ENCODE measurements at places on chromosomes 2 and 18.

GRCh38 chr2:24016376-24016761, 6.5 kb downstream of the MFSD2B start:
- no peak for DNase-seq

DNA sequence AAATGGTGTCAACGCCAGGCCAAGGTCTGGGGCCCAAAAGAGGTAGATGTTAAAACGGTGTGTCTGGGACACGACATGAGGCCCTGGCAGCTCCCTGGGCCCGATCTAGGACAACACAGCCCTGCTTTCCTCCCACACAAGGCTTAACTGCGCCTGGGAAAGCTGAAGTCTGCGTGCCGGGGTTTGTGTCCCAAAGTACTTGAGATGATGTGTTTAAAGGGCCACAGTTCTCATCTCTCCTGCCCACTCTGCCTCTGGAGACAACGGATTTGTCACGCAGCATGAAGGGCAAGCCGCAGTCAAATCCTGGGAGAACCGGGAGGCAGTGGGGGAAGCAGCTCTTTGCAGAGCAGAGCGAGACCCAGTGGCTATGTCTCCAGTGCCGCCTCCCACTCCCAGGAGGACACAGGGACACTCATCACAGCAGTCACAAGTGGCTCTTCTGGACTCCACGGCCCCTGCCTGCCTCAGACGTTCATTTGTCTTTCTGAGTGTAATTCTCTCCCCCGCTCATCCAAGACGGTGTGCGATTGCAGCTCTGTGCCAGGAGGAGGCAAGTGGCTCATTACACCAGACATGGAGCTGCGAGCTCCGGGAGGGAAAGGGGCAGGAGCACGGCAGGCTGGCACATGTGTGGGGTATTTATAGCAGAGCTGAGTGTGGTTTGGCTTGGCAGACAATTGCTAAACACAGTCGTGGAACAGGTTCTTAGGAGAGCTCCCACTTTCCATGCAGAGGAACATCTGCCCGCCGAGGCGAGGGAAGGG, 57.7 kb upstream of the SEMA4C start:
- peak; percentile 78 for DNase-seq

GRCh38 chr18:31587529-31587928, 4.1 kb upstream of the TTR start:
- DNase-seq: no peak

DNA sequence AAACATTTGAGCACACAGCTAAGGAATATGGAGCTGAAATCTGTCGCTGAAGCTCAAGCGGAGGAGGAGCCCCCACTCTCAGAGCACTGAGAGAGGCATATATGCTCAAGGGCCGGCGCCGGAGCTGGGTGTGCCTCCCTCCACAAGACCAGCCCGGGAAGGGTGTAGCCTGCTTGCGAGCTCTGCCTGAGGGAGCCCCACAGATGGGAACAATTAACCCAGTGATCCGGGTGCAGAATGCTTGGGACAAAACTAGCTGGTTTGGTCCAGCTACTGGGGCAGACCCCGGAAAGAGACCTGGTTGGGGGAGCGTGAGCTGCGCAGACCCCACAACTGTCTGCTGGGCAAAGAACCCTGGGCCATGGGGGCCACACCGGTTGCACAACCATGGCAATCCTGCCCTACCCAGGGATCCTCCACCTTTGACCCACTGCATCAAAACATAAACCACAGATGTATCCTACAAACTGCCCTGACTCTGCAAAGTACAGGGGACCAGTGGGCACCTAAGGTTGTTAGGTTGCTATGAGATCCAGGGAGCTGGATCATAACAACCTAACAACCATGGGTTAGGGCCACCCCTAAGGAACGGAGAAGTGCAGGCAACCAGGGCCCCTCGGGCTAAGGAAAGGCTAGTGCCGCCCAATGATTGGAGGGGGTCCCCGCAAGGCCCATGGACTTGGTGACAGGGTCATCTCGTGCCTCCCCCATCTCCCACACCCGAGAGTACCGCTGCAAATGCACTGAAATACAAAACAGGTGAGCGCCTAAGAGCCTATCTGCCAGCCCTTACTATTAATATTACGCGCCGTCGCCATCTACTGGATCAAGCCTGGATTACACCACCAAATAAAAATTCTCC, 53.4 kb upstream of the SCN1A start:
- peak; percentile 80 for DNase-seq

GRCh38 chr18:33540392-33540791, 37.6 kb upstream of the ASXL3 start:
- no peak for DNase-seq

- DNase-seq: no peak
Measured at GRCh38 chr2:178880257-178880656, 73.0 kb upstream of the TTN start.

GRCh38 chr18:47987388-47987699, 56.9 kb upstream of the SMAD2 start:
- no peak for DNase-seq

GRCh38 chr18:39421276-39421675, 1855.7 kb upstream of the CELF4 start:
- no peak for DNase-seq

Measured in COR-L47 (cell line).